ENCODE measurements at places on chromosomes 11 and 22. TPM values are rescaled to one million over a fixed set of nuclear protein-coding genes. Genes with fewer than 3 reads are reported as not detected.

Gene TEAD1
- 95.3 TPM for polyA plus RNA-seq

Gene CAPN5
- 10.6 TPM for polyA plus RNA-seq

Gene A4GALT
- 37.0 TPM for polyA plus RNA-seq

Gene ROBO4
- 43.3 TPM for polyA plus RNA-seq

Gene SLC22A8
- polyA plus RNA-seq, result not detected

DNA sequence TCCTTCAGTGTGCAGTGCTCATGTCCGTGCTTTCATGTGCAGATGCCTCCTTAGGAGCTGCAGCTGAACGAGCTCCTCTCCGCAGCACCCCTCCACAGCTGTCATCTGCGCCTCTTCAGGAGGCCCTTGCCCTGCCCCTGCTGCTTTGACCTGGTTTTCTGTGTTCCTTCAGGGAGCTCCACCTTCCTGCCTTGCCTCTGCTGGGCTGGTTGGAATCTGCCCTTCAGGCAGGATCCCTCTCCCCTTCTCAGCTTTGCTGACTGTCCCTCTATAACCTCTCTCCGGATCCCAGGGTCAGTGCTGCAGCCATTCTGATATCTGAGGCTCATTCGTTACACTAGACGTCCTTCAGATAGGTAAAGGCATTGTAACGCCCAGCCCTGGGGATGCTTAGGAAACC lies 67.9 kb downstream of the SCN3B start:
- DNase-seq, result no peak

GRCh38 chr22:45769569-45770210 lies 98.1 kb downstream of the ATXN10 start:
- DNase-seq, result no peak

- DNase-seq, result no peak
These were observed 105.0 kb downstream of the FAT3 start for GRCh38 chr11:92329646-92330045.

GRCh38 chr11:106409222-106409621 lies 331.8 kb downstream of the AASDHPPT start:
- no peak for DNase-seq

GRCh38 chr22:30940685-30941362 lies 27.8 kb downstream of the MORC2 start:
- no peak for DNase-seq

GRCh38 chr11:2888266-2888968 lies 2.8 kb upstream of the CDKN1C start:
- peak; percentile 84 for DNase-seq

GRCh38 chr11:7413961-7414915 lies 71.1 kb upstream of the OLFML1 start:
- DNase-seq, result no peak

GRCh38 chr22:30602049-30602448 lies 4.9 kb upstream of the TCN2 start:
- DNase-seq, result no peak
